DND-41 (cell line): ENCODE measurements at places on chromosomes 3 and 15.
A peak's percentile ranks its signal among the peaks of the same experiment; 100 is the strongest.

DNA sequence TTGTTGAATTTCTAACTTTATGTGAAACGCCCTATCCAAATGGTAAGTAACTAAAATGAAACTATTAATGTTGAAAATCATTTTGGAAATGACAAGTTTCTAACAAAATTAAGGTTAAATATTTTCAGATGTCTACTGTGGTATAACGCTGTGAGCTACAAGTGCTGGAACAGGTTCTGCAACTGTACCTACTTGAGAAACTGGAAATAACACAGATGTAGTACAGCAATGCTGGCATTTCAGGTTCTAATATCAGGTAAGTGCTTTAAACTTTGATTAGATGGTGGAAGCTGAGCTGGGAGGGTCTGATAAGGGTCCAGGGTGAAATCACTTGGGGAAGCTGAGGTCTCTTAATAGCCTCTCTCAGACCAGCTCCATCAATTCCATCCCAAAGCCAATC, 315.1 kb downstream of the STXBP5L start:
- no peak for DNase-seq

DNA sequence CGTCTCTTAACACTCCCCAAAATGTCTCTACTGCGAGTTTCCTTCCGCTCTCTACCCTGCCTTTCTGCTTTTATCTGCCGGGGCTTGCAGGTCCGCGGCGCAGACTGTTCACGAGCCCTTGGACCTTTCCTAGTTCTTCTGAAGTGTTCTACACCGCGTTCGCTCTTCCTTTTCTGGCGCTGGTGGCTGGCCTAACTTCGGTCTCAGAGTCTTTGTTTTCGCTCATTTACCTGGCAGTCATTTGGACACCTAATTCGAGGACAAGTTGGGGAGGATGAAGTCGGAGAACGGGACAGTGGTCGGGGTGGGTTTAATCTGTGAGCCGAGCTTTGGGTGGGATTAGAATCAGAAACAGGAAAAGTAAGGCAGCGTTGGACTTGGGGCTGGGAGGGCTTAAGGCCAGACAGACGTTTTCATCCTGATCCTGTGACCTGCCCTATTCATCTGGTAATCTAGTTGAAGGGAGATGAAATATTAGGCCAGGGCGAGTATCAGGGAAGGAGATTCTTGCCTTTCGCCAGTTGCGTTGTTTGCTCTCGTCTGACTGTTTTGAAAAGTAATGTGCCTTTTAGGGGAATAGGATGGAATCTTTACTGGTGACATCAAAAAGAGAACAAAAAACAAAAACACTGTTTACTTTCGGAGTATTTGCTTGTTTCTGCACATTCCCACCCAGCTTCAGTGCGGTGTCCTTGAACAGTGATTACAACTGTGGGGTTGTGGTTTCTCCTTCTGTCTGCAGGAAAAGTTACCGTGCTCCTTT, 1.8 kb downstream of the DIPK2A start:
- peak; percentile 80 for DNase-seq

GRCh38 chr3:189132231-189132671, 39.5 kb upstream of the TPRG1 start:
- DNase-seq: peak; percentile 87

- DNase-seq: no peak
Measured at GRCh38 chr15:63339006-63339766, 42.5 kb downstream of the CA12 start.

GRCh38 chr3:4984511-4984864, 5.3 kb downstream of the BHLHE40 start:
- DNase-seq: no peak
